ENCODE measurements at places on chromosomes 2 and 18. TPM values are rescaled to one million over a fixed set of nuclear protein-coding genes. Genes with fewer than 3 reads are reported as not detected.

Gene MTCL1
- 6.7 TPM for total RNA-seq

Gene ANKRD29
- 9.8 TPM for total RNA-seq

DNA sequence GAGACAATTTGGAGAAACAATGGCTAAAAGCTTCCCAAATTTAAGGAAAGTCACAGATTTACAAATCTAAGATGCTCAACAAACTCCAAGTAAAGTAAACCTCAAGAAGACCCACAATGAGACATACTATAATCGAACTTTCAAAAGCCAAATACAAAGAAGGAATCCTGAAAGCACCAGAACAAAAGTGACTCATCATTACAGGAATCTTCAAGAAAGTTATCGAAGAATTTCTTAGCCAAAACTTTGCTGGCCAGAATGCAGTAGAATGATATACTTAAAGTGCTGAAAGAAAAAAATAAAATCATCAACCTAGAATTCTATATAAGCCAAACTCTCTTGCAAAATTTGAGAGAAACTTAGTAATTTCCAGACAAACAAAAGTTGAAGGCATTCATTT lies 106.5 kb upstream of the TMEM200C start:
- DNase-seq: no peak

GRCh38 chr2:186575302-186575701 lies 14.6 kb upstream of the ITGAV start:
- DNase-seq: no peak

DNA sequence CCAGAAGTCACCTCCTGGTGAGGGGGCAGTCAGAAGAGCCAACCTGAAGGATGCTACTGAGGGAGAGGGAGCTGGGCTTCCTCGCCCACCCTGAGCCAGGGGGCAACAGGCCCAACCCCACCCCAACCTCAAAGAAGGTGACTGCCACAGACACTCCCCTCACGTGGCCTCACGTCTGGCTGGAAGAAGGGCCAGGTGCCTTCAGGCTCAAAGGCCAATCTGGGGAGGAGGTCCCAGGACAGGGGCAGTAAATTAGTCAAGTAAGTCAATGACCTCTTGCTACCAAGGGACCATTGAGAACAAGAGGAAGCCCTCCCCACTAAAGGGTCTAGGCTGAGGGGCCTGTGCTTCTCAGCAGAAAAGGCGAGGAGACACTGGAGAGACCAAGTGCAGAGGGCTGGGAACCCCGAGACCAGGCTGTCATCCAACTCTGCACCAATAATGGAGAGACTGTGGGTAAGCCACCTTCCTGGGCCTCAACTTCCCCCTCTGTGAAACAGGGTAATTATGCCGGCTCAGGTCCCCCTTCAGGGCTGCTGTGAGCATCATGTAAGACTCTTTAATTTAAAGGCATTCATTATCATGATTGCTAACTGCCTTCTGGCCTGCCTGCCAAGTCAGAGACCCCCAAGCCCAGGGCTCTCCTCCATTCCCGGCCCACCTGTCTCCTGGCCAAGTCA lies 20.2 kb upstream of the TNS1 start:
- DNase-seq: no peak

- no peak for DNase-seq
These were observed 132.4 kb downstream of the COPS8 start for GRCh38 chr2:237217995-237218616.

- DNase-seq: no peak
These were observed 707.6 kb downstream of the SLC4A3 start for GRCh38 chr2:220334871-220335590.

Gene RETSAT
- total RNA-seq: 31.2 TPM

DNA sequence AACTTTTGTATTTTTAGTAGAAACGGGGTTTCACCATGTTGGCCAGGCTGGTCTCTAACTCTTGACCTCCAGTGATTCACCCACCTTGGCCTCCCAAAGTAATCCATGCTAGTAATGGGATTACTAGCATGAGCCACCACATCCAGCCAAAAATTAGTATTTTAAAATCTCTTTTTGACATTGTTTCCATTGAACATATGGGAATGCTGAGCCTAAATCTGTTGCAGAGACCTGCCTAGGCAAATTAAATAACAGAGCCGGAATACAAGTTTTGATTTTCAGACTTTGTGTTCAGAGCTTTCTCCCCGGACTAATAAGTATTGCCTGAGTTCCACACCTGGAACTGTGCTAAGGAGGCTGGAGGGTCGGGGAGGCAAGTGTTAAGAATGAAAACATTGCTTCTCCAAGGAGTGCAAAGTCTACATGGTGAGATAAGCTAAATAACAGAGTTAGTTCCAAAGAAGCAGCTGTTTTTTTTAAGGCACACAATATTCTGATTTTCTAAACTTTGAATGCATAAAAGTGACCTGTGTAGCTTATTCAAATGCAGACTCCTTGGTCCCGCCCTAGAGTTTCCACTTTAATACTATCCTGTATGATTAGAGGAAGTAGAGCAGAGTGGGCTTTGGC lies 150.6 kb upstream of the CELF4 start:
- no peak for DNase-seq

Gene TCF23
- total RNA-seq: 0.10 TPM

DNA sequence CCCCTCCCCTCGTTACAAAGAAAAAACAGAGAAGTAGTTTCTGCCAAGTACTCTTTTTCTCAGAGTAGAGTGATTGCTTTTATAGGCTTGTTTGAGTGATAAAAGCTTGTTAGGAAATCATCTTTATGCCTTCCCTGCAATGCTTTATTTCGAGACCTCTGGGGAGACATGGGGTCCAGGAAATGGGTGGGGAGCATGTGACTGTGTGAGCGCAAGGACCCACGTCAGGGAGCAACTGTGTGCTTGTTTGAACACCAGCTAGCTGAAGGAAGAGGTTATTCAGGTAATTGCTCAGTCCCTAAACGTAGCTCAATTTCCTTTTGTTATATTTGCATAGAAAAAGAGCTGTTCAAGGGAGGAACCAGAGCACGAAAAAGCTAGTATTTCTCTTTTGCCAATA lies 187.3 kb downstream of the FAM210A start:
- no peak for DNase-seq

- no peak for DNase-seq
These were observed 149.4 kb downstream of the EPHA4 start for GRCh38 chr2:221422516-221423209.

- DNase-seq: no peak
These were observed 89.9 kb downstream of the OXER1 start for GRCh38 chr2:42673989-42674579.

- DNase-seq: no peak
These were observed 105.2 kb upstream of the ARHGAP28 start for GRCh38 chr18:6624271-6624660.

DNA sequence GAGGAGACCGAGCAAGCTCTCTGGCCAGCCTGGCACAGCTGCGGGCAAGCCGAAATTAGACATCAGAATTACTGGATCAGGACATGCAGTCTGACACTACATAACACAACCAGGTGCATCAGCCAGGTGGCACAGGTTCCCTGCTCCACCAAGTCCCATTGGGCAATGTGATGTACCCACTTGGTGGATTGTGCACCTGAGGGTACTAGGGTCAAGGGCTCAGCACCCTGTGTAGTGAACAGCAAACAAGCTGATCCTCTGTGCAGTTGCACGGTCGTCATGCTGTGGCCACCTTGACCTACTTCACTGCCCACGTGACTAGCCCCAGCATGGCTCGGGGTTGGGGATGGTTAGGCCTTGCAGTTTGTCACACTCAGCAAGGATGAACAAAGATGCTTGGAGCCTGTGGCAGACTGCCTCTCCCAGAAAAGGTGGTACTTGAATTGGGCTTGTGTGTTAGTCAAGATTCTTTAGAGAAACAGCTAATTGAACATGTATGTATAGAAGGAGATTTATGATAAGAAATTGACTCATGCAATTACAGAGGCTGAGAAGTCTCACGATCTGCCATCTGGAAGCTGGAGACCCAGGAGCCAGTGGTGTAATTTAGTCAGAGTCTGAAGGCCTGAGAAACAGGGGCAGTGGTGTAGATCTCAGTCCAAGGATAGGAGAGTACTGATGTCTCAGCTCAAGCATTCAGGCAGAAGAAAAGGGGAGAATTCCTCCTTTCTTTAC lies 71.4 kb upstream of the TMEM87B start:
- DNase-seq: no peak

Gene PSMA8
- total RNA-seq: 0.20 TPM

GRCh38 chr2:3139906-3140305 lies 237.7 kb downstream of the EIPR1 start:
- DNase-seq: no peak

Gene DOK6
- 15.5 TPM for total RNA-seq

GRCh38 chr18:57555134-57555533 lies 31.4 kb downstream of the FECH start:
- no peak for DNase-seq

DNA sequence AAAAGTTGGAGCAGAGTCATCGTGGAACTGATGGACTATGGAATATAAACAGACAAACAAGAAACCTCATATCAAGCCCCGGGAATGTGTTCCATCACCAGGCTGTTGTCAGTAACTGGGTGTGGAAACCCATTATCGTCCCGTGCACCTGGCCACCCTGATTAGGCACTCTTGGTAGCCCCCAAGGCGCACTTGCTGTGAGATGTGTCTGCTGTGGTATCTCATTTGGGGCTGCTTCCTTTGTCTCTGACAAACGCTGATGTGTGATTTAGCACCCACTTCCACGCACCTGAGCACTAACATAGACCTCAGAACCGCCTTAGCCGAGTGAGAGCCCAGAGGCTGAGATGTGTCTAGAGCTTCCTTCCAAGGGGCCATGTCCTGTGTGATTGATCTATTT lies 96.3 kb downstream of the PRPF40A start:
- no peak for DNase-seq

DNA sequence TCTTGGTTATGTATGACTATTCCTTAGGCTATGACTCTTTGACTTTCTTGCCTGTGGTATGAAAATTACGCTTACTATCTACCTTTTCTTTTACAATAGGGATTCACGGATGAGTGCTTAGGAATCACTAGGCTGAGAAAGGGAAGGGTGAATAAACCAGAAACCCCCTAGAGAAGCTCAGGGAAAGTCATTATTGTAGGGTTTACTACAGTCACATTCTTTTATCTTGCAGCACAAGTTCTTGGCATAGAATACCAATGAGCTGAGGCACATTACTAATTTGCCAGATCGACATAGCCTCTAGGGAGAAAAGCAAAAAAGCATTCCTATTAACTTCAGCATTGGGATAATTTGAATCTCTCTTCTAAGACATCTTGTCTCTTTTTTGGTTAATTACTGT lies 103.3 kb downstream of the ST6GAL2 start:
- DNase-seq: no peak

GRCh38 chr2:58641001-58641400 lies 399.9 kb upstream of the FANCL start:
- DNase-seq: no peak

Gene KRTCAP3
- not detected for total RNA-seq

DNA sequence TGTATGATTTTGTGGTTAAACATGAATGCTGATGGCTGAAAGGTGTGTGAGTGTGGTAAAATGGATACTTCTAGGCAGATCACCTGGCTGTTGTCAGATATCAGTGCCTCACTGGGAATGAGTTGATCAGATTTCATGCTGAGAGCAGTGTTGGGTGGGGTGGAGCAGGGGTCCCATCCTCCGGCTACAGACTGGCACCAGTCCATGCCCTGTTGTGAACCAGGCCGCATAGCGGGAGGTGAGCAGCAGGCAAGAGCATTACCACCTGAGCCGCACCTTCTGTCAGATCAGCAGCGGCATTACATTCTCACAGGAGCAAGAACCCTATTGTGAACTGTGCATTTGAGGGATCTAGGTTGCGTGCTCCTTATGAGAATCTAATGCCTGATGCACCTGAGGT lies 78.7 kb downstream of the GLI2 start:
- no peak for DNase-seq

- no peak for DNase-seq
These were observed 176.1 kb downstream of the TXNL1 start for GRCh38 chr18:56462276-56462675.

GRCh38 chr18:24491927-24492834 lies 31.7 kb downstream of the HRH4 start:
- no peak for DNase-seq

DNA sequence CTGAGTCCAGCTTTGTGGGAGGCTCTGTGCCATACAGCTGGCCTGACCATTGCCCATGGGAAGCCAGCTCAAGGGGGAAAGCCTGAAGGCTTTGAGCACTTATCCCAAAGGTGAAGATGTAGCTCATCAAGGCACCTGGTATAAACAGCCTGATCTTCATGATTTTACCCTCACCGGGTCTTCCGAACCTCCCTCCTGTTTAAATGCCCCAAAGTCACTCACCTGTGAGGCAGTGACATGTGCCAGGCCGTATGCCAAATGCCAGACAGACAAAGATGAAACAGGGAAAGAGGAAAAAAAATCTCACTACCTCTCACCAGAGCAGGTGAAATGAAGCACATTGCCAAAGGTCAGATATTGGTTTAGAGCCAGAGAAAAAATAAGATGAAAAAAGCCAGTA lies 62.8 kb upstream of the ITSN2 start:
- no peak for DNase-seq

- DNase-seq: no peak
These were observed 320.1 kb downstream of the CYP26B1 start for GRCh38 chr2:71827524-71827901.

Data from left ventricle myocardium superior (tissue), 1 donor.